ENCODE measurements at places on chromosomes 4 and X.

DNA sequence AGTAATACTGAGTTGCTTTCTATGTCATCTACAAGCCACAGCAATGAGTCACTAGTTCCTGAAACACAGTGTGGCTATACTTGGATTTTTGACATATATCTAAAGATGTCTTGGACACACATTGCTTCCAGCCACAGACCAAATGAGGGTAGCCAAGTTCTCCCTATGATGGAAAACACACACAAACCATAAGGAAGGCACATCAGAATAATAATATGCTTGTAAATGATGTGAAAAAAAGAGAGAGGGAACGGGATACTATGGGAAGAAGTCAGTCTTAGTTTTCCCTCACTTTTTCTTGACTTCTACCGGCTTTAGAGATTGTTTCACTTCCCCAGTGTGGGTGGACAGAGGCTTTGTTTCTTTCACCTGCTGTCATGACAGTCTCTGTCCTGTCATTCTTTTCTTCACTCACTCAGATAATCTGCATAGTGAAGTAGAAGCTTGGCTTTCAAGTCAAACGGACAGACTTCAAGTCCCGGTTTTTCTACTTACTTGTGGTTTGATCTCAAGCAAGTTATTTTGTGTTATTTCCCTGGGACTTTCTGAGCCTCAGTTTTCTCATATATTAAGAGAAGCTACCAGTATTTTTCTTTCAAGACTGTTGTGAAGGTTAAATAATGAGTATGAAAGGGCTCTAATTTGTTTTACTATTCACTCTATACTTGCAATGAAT is 34.7 kb downstream of the P2RY10 start:
- no peak for DNase-seq

DNA sequence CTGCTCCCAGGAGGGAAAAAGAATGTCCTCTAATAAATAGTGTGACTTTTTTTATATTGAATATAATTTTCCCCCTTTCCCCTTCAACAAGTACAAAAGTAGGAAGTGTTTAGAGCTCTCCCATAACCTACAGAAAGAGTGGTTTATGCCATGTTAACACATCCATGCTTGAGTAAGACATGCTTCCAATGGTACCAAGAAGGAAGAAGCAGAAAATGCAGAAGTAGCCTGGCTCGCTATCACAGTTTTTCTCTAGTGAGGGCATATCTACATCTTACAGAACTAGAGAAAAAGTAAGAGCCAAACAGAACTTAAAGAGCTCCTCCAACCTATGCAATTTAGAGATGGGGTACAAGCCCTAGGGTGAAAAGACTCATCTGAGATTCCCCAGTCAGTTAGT is 82.5 kb downstream of the ARHGEF9 start:
- DNase-seq, result no peak

DNA sequence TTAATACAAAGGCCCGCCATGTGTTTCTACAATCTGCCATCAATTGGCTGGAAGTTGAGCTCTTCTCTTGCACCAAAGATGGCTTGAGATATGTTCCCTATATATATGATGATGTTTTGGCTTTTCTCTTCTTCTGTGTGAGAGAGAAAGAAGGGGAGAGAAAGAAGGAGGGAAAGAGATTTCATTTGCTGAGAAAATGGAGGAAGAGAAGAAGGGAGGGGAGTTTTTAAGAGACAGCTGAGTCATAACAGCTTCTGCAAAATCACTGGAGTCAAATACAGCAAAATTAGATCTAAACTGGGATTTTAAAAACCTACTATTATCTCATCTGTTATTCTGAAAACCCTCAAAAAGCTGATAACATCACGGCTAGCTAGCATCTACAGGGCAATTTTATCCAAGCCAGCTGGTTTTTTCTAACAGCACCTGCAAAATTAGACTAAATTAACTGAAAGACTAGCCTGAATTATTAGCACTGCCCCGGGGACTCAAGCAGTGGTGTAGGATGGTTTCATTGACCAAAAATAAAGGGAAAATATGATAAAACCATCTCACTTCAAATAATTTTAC is 647.6 kb upstream of the ACTRT1 start:
- no peak for DNase-seq

- no peak for DNase-seq
Measured at GRCh38 chr4:150942539-150942938, 72.5 kb downstream of the LRBA start.

DNA sequence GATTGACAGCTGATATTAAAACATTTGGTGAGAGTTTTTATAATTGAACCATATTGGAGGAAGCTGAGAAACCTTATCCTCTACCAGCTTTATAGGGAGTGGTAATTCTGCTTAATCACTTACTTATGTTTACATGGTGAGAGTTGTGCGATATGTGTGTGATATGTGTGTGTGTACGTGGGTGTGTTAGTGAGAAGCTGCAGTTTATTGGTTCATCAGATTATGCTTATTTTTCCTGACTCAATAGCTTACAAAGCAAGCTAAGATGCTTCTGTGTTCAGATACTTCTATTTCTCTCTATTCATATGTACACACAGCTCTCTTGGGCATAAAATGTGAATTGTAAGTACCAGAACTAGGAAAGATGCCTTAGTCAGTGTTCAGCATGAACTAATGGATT is 343.7 kb downstream of the GRIA2 start:
- no peak for DNase-seq

DNA sequence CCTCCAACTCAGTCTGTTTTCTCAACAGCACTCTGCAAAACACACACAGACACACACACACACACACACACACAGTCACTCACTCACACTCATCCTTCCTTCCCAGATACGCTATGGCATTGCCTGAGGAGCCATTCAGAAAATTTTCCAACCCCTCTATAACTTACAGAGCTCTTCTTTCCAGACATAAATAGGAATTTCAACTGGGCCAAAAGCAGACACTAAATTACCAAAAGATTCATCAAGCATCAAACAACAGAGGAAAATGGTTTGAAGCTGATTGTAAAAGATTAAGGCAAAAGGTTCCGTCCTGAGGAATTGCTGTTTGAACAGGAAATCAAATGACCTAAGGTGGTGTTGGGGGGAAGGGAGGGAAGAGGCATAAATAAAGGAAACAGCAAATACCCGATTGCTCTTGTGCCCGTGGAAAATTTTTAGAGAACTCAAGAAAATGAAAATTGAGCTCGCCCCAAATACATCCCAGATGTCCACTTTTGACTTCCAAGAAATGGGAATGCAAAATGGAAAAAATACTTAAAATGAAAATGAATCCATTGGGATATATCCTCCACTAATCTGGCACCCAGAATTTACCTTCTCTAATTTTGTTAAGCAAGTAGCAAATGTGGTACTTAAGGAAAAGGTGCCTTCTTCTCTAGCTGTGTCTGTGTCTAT is 183.6 kb downstream of the QDPR start:
- DNase-seq, result no peak

DNA sequence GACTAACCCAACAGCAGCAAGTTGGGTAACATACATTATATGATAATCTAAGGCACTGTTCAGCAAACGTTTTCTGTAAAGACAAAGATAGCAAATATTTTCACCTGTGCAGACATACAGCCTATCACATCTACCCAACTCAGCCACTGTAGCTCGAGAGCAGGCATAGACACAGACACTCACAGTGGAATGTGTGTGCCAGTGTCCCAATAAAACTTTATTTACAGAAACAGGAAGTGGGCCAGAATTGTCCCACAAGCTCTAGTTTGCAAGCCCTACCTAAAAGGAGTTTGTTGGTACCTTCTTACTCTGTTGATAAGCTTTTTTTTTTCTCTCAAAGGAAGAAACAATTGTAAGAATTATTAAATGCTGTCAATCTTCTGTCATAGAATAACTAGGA is 11.9 kb upstream of the FAM9A start:
- DNase-seq, result no peak

DNA sequence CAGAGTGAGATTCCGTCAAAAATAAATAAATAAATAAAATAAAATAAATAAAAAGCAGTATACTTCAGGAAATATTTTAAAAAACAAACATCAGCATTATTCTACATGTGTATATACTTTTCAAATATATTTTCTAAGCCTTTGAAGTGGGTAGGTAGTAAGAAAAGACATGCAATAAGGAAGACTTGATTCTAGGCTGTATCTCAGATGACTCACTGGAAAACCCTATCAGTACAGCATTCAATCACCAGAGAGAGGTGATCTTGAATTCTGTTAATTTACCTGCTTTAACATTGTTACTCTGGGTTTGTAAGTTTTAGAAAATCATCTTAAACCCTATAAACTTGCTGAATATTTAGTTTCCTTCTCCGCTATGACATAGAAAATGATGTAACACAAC is 106.6 kb upstream of the NAP1L5 start:
- no peak for DNase-seq

DNA sequence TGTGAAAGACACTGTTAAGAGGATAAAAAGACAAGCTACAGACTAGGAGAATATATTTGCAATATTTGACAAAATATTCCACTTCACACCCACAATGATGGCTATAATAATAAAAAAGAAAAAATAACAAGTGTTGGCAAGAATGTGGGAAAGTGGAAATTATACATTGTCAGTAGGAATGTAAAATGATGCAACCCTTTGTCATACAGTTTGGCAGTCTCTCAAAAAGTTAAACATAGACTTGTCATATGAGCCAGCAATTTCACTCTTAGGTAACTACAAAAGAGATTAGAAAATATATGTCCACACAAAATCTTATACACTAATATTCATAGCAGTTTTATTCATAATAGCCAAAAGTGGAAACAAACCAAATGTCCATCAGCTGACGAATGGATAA is 5.2 kb upstream of the RADX start:
- no peak for DNase-seq

DNA sequence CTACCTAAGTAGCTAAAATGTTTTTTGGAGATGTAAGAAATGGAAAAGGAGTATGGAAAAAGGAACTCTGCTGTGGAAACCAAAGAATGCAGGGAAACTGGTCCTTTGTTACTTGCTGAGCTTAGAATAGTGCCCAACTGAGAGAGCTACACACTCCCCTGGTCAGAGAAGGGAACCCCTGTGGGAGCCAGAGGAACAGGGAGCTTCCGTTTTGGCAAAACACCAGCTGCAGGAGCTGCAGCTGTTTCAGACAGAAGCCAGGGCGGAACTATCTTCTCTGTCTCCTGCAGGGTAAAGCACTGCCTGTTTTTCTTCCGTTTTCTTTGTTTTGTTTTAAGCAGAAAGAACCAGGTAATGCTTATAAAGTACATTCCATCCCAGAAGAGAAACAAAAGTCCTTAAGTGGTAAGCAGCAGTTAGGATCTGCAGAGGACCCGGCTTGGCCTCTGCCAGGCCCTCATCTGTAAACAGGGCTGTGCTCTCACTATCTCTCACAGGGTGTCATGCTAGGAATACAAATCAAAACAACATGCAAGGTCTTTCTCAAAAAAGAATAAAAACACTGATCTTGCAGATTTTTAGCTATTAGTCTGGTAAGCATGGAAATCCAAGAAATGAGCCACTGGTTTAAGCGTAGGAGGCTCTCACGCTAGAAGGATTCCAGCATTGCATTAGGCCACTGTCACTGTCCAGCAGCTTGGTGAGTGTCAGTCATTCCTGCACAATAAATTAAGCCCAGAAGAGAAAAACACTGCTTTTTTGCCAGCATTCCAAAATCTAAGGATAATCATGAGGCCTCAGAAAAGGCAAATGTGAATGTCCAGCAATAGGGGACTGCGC is 76.1 kb downstream of the CHST7 start:
- DNase-seq, result no peak

GRCh38 chr4:55378617-55379467 is 16.9 kb upstream of the TMEM165 start:
- DNase-seq, result no peak

DNA sequence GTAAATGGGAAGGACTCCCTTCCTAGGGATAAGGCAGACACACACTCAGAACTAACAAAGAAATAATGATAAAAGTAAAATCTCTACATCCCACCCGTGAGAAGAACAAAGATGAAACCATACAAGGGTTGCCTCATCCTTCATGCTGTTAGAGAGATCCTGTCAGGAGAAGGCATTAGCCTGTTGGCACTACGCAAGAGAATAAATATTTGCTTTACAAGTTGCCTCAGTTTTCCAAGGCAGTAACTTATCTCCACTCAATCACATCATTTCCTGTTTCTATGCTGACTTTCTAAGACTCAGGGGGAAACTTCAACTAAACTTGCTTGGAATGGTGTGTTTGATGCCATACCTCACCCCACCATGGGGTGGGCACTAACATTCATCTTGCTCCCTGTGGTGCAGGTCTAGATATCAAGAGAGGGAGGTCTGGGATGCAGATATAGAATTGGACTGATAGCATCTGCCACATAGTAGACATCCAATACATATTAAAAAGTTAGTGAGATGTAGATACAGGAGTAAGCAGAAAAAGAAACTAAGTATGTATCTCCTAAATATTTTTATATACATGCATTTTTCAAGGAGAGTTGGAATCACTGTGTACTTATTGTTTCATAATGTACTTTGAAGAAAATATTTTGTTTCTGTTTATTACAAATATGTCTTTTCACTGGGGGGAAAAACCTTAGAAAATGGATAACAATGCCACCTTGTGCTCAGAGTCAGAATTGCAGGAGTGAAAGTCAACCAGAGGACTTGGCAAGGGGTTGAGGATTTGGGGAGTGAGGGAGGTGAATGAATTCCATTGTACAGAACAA is 57.2 kb upstream of the BEX4 start:
- no peak for DNase-seq

GRCh38 chr4:42649870-42650269 is 7.0 kb downstream of the ATP8A1 start:
- no peak for DNase-seq

DNA sequence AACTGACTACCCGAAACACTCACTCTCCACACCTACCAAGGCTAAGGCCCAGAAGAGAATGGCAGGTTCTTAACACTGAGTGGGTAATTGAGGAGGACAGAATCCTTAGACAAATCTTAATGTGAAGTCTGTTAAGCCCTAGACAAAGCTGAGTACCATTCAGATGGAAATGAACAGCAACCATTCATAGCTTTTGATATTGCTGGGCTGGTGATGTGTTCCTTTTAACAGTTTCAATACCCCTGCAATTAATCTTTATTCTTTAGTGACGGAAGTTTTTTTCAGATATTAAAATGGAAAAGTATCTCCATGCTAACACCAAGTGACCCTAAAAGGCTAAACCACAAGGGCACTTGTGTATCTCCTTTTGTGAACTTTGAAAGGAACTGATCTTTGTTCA is 334.9 kb downstream of the OPHN1 start:
- no peak for DNase-seq

- no peak for DNase-seq
Measured at GRCh38 chrX:27242581-27242980, 220.6 kb downstream of the PPP4R3C start.

Data from ascending aorta (tissue), 2 donors.